Breast epithelium (tissue), 4 donors: ENCODE measurements at places on chromosomes 6 and 20. TPM values are rescaled to one million over a fixed set of nuclear protein-coding genes. Genes with fewer than 3 reads are reported as not detected.

Gene NKX2-2
- not detected for total RNA-seq

Gene ENPP5
- 2.2 TPM for total RNA-seq

GRCh38 chr6:149218915-149219314, 98.6 kb upstream of the TAB2 start:
- no peak for DNase-seq

DNA sequence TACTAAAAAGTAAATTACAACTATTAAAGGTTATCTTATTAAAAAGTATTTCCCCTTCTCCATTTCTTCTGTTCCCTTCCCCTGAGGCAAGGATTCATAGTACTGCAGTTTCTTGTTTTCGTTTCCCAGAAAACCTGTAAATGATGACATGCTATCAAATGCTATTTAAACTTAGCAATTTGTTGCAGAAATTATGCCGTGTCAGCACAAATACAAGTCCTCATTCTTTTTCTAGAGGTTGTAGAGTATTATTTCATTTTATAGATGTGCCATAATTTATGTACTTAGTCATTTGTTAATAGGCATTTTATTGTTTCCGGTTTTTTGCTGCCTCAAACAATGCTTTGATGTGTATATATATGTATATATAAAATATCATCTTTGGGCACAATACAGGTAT, 268.4 kb downstream of the PLCB1 start:
- DNase-seq: no peak

- DNase-seq: peak; percentile 83
Observed at GRCh38 chr20:31712564-31713311, 9.9 kb downstream of the BCL2L1 start.

GRCh38 chr6:85892346-85892745, 249.7 kb upstream of the SYNCRIP start:
- no peak for DNase-seq

Gene OR12D3
- not detected for total RNA-seq

GRCh38 chr6:136762022-136762975, 30.0 kb downstream of the MAP3K5 start:
- no peak for DNase-seq

GRCh38 chr20:59446376-59446775, 146.0 kb downstream of the EDN3 start:
- DNase-seq: no peak

GRCh38 chr6:90413867-90414266, 117.2 kb upstream of the BACH2 start:
- DNase-seq: no peak

DNA sequence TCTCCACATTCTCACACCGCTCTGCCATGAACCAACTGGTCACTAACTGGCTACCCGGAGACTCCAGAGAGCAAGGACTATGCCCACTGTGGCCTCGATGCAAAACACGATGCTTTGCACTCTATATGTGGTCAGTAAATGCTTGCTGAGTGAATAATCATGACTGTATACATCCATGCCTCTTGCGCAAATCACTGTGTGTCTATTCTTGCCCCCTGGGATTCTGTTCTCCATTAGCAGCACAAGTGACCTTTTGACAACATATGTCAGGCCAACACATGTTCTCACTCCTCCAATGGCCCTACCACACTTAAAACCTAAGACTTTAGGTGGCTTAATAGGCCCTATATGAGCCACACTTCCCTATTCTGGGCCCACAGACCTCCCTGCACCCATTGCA, 16.9 kb downstream of the KIF16B start:
- no peak for DNase-seq

Gene MYB
- total RNA-seq: 61.9 TPM

DNA sequence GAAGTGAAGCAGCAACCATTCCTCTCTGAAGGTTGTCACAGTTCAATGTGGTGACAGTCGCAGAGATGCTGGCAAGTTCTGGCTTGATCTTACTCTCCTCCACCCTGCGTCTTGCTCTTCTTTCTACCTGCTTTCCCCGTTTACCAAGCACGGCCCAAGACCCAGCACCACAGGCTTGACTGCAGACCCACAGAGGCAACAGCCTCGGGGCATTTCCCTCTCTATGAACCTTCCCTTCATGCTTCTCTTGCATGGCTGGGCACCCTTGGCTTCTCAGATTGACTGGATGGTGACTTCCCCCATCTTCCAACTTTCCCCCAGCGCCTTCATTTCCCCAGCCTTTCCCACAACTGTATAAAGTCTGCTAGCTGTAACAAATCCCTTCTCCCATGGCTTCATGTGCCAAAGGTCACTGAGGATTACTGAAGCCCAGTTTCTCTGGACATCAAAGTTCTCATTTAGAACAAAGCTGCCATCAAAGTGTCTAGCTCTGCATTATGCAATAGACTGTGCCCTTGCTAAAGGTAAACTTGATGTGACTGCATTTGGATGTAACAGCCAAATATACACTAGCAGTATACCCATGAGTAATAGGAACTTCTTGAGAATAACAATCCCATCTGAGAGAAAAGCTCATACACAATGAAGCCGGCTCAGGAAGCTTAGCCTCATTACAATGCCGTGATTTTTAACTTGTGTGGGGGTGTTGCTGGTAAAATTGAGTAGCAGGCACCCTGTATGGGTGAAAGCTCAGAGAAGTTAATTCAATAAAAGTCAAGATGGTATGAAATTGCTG, 723.1 kb upstream of the FLRT3 start:
- DNase-seq: no peak

DNA sequence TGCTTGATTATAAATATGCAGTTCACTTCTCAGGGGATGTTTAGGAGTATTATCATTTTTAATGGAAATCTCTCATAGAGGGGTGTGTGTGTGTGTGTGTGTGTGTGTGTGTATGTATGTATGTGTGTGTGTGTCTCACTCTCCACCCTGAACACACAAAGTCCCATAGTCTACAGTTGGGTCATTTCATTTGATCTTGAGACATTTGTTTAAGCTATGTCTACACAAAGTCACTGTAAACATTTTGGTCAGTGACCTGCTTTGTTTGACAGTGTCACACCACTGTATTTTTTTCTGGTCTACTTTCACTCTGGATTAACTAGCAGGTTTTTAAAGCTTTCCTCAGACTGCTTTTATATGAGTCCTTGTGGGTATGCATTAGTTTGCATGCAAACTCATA, 215.2 kb downstream of the GRIK2 start:
- DNase-seq: no peak

- no peak for DNase-seq
Observed at GRCh38 chr6:12529364-12530019, 187.1 kb upstream of the PHACTR1 start.

Gene C6orf52
- total RNA-seq: not detected

Gene KIAA1755
- 5.1 TPM for total RNA-seq

DNA sequence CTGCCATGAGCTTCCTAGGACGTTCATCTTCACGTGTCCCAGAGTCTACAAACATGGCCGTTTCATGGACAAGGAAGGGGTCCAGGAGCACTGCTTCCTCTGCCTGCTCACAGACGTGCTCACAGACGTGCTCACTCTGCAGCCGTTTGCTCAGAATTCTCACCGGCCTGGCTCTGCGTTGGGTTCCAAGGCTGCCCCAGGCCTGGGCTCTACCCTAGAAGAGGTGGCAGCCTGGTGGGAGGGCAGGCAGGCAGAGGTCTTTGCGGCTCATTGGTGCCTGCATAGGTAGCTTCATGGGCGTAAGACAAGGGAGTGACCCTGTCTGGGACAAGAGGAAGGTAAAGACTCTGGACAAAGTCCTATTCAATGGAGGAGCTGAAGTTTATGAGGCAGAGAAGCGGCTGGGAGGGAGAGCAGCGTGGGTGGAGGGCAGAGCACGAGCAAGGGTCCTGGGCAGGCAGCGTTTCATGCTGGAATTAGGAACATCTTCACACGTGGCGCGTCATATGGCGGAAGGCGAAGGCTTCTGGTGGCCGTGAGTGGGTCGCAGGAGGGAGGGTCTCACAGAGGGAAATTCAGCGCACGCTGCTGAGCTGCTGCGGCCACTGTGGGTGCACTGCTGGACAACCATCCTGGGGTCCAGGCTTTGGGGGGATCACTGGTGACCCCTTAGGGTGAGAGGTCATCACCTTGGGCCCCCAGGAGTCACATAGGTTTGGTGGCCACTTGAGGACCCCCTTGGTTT, 138.2 kb downstream of the PHACTR3 start:
- no peak for DNase-seq

Gene LAMP5
- 0.88 TPM for total RNA-seq

DNA sequence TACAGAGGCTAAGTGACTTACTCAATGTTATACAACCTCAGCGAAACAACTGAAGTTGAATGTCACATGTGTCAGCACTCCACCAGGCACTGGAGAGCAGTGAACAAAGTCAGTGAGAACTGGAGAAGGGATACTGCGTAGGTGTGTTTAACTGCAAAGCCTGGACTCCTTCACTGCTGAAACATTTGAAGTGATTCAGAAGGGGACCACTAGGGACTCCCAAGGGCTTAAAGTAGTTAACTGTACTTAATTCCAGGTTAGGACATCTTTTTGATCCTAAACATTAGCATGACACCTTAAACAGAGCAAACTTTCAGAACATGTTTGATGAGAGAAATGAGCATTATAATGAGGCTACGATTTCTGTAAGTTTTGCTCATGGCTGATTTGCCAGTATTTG, 45.0 kb upstream of the ZBTB24 start:
- no peak for DNase-seq

DNA sequence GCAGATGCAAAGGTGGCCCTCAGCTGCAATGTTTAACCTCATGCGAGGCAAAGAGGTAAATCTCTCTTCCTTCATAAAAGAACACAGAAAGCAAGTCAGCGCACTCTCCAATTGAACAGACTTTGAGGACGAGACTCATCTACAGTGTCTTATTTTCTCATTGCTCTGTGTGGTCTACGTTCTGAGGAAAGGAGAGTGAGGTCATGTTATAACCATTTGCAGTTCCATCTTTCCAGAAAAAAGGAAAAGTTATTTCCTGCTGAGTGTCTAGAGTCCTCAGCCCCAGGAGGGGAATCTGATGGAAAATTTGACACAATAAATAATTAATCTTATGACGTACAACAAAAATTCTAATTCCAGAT, 35.6 kb upstream of the THBS2 start:
- DNase-seq: no peak

DNA sequence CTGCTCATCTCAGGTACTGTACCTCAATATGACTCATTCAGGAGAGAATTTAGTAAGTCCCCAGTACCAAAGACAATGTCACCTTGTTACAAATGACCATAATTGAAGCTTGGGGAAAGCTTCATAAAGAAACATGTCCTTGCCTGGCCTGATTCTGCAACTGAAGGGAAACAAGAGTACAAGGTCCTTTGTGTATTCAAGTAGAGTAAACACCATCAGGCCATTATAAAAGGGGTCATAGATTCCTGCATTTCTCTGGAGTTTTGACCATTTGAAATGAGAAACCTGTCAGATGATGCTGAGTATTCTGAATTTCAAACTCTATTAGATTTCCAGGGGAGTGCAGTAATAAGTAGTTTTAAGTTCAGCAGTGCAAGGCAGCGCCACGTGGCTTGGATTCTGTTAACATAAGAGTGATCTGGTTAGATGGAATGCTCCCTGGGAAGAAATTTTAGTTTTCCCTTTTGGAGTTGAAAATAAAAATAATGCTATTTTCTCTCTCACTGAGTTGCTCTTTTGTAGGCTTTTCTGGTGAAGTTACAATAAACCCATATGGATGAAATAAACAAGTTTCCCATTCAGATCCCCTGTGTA, 1054.3 kb downstream of the EPHA7 start:
- no peak for DNase-seq

Gene SLC17A3
- not detected for total RNA-seq

DNA sequence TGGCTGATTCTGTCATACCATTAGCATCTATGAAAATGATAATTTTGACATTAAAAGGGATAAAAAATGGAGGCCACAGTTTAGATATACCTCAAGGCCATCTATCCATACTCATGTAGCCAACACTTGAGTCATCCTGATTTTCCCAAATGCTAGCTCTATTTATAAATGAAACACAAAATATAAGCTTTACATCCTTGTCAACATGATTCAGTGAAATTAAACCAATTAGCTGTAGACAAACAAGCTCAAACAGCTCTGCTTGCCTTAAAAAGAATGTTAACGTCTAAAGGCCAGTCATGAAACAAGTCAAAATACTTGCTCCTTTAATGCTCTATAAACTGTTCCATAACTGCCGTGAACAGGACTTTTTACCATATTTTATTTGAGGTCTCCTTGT, 40.3 kb downstream of the ABRACL start:
- no peak for DNase-seq

DNA sequence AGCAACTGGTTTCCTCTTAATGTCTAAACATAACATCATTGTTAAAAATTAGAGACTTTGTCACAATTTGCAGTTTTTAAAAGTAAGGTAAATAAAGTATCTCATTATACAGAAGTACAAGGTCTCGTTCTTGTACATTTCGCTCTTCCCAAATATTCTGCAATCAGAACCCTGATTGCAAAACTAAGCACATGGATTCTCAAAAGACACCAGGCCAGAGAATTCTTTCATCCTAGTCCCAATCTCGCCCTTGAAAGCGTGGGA, 355 bp upstream of the AKAP7 start:
- DNase-seq: no peak

- DNase-seq: no peak
Observed at GRCh38 chr6:109411034-109411433, 28.8 kb upstream of the CD164 start.

DNA sequence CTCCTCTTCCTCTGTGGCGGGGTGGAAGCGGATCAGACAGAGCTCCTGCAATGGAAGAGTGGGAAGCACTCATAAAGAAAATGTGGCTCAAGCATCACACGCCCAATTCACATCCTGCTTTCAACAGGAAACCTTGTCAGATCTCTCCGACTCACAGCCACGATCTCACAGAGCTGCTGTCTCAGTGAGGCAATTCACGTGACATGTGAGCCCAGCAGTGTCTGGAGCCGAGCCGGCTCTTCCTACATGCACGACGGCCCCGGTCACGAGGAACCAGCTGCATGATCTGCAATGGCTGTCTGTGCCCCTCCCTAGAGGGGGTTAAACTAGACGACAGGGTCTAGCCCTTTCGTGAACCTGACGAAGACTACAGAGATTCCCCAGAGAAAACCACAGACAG, 29.5 kb upstream of the TCFL5 start:
- DNase-seq: no peak

- no peak for DNase-seq
Observed at GRCh38 chr20:55103188-55103587, 627.8 kb downstream of the DOK5 start.

DNA sequence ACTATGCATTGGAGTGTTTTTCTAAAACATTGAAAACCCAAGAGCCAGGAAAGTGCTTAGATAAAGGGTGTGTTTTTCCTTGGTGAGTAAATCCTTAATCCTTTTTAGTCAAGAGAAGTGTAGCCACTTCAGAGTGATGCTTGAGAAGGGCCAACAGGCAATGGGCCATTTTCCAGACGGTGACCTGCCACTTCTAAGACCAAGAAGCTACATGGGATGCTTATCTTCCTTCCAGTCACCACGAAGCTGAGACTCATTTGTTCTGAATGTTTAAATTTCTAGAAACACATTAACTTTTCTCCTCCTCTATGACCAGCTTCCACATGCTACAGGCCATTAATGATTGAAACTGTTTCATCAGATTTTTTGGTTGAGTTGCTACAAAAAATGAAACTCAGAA, 34.4 kb upstream of the NHSL1 start:
- DNase-seq: no peak
